SK-N-MC (cell line): ENCODE measurements at places on chromosomes 7 and 10.

DNA sequence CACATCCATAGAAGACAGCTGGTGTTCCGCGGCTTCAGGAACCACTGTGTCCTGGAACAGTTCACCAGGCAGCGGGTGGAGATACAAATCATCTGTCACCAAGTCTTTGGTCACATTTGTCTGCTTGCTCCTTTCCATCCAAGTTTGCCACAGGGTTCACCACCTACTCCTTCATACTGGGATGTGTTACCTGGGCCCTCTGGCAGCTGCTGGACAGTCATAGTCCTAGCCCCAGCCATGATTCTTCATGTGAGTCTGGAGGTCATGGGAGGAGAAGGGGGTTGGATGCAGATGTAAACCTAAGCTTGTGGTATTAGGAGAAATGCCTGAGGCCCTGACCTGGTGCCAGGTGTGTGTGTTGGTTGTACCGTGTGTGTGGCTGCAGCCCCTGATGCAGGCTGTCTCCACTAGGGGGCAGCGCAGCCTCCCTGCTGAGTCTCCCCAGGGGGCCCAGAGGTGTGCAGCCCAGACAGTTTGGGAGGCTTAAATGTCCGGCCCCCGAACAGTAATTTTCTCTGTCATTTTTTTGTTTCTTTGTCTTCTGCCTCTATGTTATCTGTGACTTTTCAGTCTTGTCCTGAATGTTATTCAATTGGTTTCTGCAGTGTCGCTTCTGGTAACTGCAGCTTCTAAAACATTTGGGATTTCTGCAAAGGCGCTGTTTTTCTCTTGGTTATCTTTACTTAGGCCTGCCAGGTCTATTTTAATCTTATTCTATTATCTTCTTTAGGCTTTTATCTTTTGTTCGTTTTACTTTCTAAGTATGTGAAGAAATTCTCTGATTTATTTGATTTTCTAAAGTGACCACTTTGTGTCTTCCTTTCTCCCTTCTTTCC, 14.8 kb downstream of the NPS start:
- no peak for DNase-seq

DNA sequence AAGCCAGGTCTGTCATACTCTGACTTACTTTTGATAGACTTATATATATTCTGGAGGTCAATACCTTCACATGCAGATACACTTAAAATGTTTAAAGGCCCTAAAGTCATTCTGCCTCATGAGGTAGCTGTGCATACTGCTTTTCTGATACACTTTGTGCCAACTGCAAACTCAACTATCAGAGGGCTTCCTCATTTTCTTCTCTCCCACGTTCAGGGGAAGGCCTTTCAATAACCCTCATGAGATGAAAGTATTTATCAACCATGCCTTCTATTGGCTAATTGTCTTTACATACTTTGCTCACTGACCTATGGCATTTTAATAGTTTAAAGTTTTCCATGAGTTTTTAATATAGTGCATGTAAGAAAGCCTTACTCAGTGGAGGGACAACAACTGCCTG, 112.7 kb upstream of the AMPH start:
- no peak for DNase-seq

DNA sequence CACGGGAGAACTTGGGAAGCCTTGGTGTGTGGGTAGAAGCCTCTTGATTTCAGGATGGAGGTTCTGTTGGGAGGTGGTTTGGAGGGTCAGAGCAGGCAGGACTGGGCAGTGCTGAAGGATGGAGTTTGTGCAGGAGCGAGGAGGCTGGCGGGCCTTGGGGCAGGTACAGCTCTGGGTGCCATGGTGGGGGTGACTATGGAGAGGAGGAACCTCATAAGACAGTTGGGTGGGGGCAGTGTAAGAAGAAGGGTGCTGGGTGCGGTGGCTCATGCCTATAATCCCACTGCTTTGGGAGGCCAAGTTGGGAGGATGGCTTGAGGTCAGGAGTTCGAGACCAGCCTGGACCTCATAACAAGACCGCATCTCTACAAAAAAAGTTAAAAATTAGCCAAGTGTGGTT, 54.7 kb upstream of the GTF2IRD1 start:
- DNase-seq: no peak

GRCh38 chr7:6252748-6253147, 19.7 kb downstream of the CYTH3 start:
- DNase-seq: no peak

DNA sequence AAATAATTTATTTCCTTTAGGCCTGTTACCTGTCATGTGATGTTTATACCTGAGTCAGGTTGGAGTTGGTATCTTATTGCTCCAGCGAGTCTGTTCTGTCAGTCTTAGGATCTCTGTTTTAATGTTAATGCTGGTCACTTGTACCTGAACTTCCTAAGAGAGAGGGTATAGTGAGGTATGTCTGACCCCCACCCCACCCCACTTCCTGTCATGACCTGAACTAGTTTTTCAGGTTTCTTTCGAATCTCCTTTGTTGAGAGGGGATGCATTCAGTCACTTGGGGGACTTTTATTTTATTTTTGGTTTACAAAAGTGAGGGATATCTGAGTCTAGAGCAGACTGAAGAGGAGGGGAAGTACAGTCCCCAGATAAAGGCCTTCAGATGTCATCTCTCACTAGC, 769.0 kb upstream of the COBL start:
- DNase-seq: no peak

GRCh38 chr7:156360835-156361234, 279.7 kb upstream of the RNF32 start:
- no peak for DNase-seq

- no peak for DNase-seq
These were observed 633.4 kb upstream of the LRRTM3 start for GRCh38 chr10:66292456-66292855.

GRCh38 chr7:140876519-140877248, 48.0 kb downstream of the BRAF start:
- no peak for DNase-seq

DNA sequence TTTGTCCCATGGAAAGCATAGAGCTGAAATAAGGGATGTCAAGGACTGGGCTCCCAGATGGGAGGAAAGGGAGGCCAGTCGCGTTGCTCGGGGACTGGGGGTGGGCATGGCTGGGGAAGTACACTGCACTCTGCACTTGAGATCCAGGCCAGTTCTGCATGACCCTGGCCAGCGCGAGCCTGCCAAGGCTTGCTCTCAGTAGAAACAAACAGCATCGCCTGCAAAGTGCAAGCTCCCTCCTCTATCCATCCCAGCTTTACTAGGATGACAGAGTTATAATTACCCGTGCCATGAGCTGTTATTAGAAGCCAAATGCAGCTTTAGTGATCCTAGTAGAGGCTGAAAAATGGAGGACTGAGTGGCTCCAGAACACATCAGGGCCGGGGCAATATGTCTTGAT, 43.9 kb upstream of the PDCD4 start:
- DNase-seq: no peak

GRCh38 chr10:72226418-72227027, 10.4 kb upstream of the ASCC1 start:
- DNase-seq: no peak

- DNase-seq: no peak
These were observed 46.2 kb downstream of the JAKMIP3 start for GRCh38 chr10:132111871-132112341.

GRCh38 chr10:132184816-132185593, 1.7 kb upstream of the DPYSL4 start:
- DNase-seq: no peak

- no peak for DNase-seq
These were observed 10.4 kb upstream of the CLCN1 start for GRCh38 chr7:143305423-143306070.

GRCh38 chr10:68463365-68464093, 8.2 kb downstream of the DNA2 start:
- DNase-seq: no peak

DNA sequence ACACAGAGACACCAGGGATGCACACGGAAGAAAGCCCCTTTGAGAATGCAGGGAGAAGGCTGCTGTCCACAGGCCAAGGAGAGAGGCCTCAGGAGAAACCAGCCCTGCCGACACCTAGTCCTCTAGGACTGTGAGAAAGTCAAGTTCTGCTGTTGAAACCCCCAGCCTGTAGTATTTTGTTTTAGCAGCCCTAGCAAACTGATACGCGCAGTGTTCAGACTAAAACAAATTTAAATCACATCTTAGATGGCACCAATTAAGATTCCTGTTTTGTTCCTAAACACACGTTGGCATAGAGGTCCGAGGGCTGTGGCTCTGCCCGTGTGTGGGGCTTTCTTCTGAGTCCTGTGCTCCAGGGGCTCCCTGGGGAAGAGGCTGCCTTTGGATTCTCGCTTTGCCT, 21.7 kb downstream of the LMTK2 start:
- no peak for DNase-seq

DNA sequence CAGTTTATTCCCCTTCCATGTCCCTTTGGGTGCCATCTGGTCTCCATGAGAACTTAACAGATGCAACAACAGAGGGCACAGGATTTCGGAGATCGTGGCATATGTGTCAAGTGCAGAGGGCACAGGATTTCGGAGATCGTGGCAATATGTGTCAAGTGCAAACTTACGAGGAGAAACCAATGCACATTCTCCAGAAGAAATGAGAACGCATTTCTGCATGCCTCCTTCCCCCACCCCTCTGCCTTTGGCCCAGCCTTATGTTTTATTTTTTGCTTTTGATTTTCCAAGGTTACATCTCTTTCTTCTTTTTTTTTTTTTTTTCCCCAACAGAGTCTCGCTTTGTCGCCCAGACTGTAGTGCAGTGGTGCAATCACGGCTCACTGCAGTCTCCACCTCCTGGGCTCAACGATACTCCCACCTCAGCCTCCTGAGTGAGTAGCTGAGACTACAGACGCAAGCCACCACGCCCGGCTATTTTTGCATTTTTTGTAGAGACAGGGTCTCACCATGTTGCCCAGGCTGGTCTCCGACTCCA, 586 bp upstream of the ANKRD26 start:
- no peak for DNase-seq

GRCh38 chr7:47786557-47787248, 161.6 kb downstream of the PKD1L1 start:
- no peak for DNase-seq

GRCh38 chr10:106226828-106227227, 937.7 kb downstream of the SORCS1 start:
- DNase-seq: no peak

GRCh38 chr10:95742485-95742884, 13.5 kb upstream of the ENTPD1 start:
- DNase-seq: peak; percentile 30

DNA sequence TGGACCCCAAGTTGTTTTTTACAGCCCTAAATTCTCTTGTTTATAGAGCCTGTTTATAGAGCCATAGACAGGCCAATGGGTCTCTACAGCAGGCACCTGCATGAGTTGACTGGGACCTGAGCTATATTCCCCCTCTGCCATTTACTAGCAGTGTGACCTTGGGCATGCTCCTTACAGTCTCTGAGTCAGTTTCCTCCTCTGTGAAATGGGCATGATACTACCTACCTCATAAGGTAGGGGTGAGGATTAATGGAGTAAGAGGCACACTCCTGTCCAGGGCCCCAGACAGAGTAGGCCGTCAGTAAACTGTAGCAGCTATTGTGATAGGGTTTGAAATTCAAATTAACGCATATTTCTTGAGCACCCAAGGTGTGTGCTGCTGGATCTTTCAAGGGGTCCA, 138.1 kb downstream of the TCF7L2 start:
- no peak for DNase-seq

DNA sequence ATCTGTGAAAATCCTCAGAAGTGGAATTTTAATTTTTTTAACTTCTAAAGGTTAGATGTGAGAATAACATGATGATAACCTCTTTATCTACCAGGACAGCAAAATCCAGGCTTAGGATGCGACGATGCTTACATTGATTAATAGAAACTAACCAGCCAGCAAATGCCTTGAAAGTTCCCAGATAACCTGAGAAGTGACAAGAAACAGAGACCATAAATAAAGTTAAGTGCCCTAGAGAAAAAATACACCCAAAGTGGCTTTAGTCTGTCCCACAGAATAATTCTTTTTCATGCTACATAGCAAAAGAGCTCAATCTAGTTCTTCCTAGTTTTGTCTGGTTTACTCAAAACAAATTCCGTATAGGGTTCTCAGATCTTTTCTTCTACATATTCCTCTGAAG, 262.7 kb downstream of the WDR11 start:
- DNase-seq: no peak

DNA sequence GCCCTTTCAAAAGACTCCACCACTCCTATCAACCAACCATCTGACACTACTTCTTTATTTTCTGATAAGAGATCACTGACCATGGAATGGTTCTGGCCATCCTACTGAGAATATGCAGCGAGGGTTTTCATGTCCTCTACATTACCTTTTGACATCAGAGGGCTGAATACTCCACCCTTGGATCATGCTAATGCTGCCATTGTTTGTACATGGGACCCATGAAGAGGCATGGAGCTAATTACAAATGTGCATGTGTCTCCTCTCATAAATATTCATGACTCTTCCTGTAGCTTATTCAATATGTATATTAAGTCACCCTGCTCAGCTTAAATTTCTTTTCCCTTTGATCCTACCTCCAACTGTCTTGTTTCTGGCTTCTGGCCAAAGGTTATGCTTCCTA, 1065.8 kb upstream of the GHITM start:
- no peak for DNase-seq

DNA sequence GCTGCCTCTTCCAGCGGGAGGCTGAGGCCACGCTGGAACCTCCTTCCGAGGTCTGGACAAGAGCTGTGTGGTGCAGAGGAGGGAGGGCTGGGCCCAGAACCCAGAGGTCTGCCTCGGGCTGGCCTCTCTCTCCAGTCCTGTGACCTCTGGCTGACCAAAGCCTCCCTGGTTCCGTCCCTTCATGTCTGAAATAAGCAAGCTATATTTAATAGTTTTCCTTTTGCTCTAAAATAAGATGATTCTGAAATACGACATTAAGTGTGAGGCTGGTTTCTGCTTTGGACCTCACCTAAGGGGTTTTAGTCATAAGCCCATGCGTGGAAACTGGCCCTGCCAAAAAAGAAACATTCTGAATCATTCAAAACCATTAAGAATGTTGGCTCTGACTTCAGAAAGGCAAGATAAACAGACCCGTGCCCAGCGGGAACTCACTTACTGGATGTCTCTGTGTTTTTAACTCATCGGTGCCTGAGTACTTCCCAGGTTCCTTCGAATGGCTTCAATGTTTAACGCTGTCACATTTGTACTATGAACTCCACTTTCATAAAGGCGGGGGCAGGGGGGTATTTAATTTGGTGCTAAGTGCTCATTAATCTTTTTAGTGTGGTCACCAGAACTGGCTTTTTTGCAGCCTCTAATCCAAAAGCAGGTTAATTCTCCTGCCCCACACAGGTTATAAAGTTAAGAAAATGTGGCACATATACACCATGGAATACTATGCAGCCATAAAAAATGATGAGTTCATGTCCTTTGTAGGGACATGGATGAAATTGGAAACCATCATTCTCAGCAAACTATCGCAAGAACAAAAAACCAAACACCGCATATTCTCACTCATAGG, 157.5 kb upstream of the KLF14 start:
- no peak for DNase-seq

DNA sequence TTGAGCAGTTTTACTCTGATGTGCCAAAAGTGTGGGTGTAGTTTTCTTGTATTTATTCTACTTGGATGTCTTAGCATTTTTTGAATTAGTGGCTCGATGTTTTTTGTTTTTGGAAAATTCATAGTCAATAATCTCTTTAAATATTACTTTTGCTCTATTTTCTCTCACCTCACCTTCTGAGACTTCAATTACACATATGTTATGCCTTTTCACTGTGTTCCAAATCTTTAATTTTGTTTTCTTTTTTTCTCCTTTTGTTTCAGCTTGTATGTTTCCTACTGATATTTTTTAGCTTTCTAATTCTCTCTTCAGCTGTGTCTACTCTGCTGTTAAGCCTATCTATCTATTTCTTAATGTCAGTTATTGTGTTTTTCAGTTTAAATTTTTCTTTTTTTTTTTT, 69.5 kb downstream of the ZNF503 start:
- no peak for DNase-seq

- no peak for DNase-seq
These were observed 206.7 kb downstream of the POU6F2 start for GRCh38 chr7:39184391-39184790.

- DNase-seq: no peak
These were observed 98.0 kb downstream of the ADAM12 start for GRCh38 chr10:126290232-126290631.
